A673 (cell line): ENCODE measurements at places on chromosomes 7 and 10.

DNA sequence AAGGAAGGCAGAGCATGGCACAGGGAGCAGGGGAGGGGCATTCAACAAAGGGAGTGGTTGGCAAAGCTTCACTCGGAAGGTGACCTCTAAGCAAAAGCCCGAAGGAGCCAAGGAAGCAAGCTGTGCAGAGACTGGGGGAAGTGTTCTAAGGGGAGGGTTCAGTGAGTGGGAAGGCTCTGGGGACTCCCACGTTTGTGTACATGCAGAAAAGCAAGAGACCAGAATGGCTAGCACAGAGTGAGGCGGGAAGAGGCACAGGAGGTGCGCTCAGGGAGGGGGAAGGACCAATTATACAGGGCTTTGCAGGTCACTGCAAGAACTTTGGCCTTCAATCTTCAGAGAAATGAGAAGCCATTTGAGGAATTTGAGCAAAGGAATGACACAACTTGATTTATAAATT lies 7.4 kb downstream of the ARHGAP21 start:
- H3K27me3 ChIP-seq, result no peaks in the 10 kb centered on the region
- H3K4me1 ChIP-seq, result peaks cover 33% of the 10 kb centered on the region
- H3K27ac ChIP-seq, result no peak overlapping the region
- no peak overlapping the region for H3K4me3 ChIP-seq
- H3K36me3 ChIP-seq, result no peaks in the 10 kb centered on the region

DNA sequence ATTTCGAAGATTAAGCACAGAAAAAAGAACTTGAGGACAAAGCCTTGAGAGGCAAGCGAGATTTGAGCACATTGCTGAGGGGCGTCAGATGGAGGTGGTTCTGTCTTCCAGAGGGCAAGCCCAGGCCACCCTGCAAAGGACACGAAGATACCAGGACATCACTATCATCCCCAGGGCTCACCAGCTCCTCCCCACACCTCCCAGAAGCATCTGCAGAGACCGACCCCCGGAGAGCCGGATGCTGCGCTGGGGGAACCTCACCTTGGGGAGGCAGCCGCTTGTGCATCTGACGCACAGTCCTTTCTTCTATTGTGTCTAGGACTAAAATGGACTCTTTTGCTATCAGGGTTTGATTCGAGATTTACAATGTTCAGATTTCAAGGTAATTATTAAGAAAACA lies 259.7 kb downstream of the DNAJB6 start:
- no peaks in the 10 kb centered on the region for H3K4me1 ChIP-seq
- H3K4me3 ChIP-seq, result no peak overlapping the region
- no peak for DNase-seq
- H3K27ac ChIP-seq, result no peak overlapping the region
- no peaks in the 10 kb centered on the region for H3K36me3 ChIP-seq

GRCh38 chr7:44748948-44749731 lies 493 bp downstream of the ZMIZ2 start:
- H3K4me3 ChIP-seq, result peak overlapping the region; percentile 83
- H3K27me3 ChIP-seq, result no peaks in the 10 kb centered on the region
- H3K4me1 ChIP-seq, result peaks cover 13% of the 10 kb centered on the region
- peaks cover 10% of the 10 kb centered on the region for H3K36me3 ChIP-seq

DNA sequence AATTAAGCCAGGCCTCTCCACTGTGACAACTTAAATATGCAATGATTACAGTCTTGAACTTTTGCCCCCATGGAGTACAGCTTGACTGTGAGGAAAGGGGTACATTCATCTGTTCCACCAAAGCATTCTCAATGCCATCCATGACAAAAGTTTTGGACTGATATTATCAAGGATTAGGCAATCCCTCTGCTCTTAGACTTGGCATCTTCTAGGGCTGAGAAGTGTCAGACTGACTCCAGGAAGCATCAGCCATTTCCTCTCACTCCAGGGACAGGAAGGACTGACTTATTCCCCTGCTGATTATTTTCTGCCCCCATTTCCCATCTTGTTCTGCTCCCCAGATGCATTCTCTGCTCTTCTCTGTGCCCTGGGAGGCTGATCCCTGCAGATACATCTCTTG lies 69.7 kb downstream of the ZNF365 start:
- peaks cover 37% of the 10 kb centered on the region for H3K4me1 ChIP-seq
- peak overlapping the region; percentile 78 for H3K27ac ChIP-seq
- no peaks in the 10 kb centered on the region for H3K36me3 ChIP-seq

DNA sequence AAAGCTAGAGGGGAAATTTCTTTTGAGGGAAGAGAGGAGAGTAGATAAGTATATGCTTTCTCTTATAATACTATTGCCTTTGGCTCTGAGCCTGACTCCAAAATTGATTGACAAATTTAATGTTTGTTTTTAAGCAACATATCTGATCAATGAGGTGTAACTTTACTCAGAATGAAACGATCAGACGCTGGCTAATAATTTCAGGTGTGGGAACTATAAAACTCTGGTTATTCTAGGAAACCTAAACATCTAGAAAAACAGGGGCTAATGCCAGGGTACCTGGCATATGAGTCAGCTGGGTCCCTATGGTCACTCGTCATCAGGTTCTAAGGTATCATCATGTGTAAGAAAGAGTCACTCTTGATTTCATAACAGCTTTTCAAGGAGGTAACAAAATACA lies 139.7 kb downstream of the ATE1 start:
- H3K27me3 ChIP-seq, result no peaks in the 10 kb centered on the region
- no peak overlapping the region for H3K27ac ChIP-seq
- no peaks in the 10 kb centered on the region for H3K36me3 ChIP-seq
- no peak overlapping the region for H3K4me3 ChIP-seq
- H3K4me1 ChIP-seq, result no peaks in the 10 kb centered on the region

DNA sequence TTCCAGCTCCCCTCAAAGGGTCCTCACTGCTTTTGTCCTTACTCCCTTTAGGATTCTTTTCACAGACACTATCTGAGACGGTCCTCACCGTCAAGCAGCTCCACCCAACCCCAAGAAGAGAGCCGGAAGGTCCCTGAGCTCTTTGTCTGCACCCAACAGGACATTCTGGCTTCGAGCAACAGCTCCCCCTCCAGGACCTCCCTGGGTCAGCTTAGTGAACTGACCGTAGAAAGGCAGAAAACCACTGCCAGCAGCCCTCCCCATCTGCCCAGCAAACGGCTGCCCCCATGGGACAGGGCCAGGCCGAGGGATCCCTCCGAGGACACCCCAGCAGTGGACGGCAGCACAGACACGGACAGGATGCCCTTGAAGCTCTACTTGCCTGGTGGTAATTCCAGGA lies 19.9 kb downstream of the MINDY4 start:
- no peak overlapping the region for H3K27ac ChIP-seq
- no peak for DNase-seq
- H3K4me3 ChIP-seq, result no peak overlapping the region
- H3K27me3 ChIP-seq, result no peaks in the 10 kb centered on the region
- H3K36me3 ChIP-seq, result peaks cover 5% of the 10 kb centered on the region

DNA sequence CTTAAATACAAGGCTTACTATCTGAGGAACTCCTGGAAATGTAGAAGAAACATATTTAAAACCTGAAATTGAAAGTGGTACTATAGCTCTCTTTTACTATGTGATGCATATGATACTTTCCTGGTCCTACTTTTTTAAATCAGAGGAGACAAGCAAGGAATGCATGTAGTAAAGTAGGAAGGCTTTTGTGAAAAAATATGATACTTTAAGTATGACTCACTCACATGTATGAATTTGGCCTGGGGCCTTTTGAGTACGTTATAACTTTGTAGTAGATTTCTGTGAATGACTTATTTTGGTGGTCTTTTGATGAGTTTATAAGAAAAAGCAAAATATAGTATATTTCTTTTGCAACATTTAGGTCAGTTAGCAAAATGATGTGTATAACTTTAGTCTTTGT lies 53.8 kb downstream of the TAX1BP1 start:
- peaks cover 22% of the 10 kb centered on the region for H3K36me3 ChIP-seq
- H3K4me3 ChIP-seq, result no peak overlapping the region
- no peak overlapping the region for H3K27ac ChIP-seq
- H3K27me3 ChIP-seq, result no peaks in the 10 kb centered on the region

DNA sequence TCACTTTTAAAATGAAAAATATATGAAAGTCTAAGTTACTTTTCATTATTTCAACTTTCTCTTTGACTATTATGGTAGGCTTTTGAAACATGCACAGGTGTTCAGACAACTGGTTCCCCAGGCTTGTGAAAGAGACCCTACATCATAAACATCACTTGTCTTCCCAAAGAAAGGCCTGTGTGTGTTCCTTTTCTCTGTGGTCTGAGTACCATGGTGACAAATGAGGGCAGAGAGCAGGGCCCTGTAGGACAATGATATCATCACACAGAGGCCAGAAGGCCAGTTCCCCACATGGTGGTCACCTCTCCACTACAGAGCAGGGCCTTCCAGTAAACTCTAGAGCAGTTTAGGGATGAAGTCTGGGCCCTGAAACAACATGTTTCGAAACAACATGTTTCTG lies 288.8 kb downstream of the USP6NL start:
- no peak overlapping the region for H3K27ac ChIP-seq
- no peaks in the 10 kb centered on the region for H3K4me1 ChIP-seq
- H3K4me3 ChIP-seq, result no peak overlapping the region
- H3K36me3 ChIP-seq, result no peaks in the 10 kb centered on the region

DNA sequence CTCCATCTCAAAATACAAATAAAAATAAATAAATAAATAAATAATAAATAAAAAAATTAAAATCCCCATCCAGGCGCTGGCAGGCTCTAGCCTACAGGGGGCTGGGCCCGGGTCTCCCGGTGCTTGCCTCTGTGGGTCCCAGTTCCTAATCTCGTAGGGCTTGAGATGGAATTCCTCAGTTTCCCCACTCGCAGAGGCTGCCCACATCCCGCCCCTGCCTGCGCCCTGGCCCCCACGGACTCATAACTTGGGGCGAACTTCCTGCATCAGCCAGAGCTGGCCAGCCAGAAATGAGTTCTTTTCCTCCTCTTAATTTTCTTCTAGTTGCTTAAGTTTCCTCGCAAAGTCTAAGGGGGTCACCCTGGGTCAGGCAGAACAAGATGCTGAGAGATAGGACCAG lies 22.0 kb upstream of the SRRM3 start:
- peaks cover 3% of the 10 kb centered on the region for H3K4me1 ChIP-seq
- H3K27me3 ChIP-seq, result no peaks in the 10 kb centered on the region
- DNase-seq, result no peak

DNA sequence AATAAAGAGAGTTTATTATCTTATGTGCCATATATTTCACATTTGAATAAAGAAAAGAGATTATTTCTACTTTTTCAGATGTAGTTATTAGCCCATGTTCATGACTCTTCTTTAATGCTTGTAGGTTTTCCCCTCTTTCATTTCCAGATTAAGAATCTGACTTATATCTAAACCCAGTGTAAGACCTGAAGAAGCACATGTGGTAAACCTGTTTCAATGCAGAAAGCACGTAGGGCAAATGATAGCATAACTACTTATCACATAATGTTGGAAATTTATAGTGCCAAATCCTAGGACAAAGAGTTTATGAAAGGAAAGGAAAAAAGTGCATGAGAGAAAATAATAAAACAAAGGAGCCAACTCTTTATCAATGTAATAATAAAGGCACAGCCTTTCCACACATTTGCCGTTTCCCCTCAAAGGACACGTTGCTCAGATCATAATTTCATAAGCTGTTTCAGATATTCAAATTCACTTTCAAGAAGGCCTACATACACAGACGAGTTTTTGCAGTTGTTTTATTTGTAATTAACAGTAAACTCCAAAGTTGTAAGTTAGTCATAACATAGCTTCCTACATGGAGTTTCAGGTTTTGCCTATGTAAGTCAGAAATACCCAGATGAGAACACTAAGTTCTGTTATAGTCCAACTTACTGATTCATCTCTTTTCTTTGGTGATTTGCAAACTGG lies 88.8 kb upstream of the MDFIC start:
- no peaks in the 10 kb centered on the region for H3K36me3 ChIP-seq
- H3K27me3 ChIP-seq, result no peaks in the 10 kb centered on the region
- no peak overlapping the region for H3K4me3 ChIP-seq
- no peak for DNase-seq

- H3K27ac ChIP-seq, result no peak overlapping the region
- H3K4me3 ChIP-seq, result no peak overlapping the region
- no peaks in the 10 kb centered on the region for H3K27me3 ChIP-seq
- H3K36me3 ChIP-seq, result no peaks in the 10 kb centered on the region
These were observed 10.8 kb upstream of the SEMA3C start for GRCh38 chr7:80929619-80930018.
